ENCODE measurements at places on chromosomes 4 and X.

GRCh38 chr4:98639108-98639507 is 19.3 kb downstream of the TSPAN5 start:
- no peak for DNase-seq

DNA sequence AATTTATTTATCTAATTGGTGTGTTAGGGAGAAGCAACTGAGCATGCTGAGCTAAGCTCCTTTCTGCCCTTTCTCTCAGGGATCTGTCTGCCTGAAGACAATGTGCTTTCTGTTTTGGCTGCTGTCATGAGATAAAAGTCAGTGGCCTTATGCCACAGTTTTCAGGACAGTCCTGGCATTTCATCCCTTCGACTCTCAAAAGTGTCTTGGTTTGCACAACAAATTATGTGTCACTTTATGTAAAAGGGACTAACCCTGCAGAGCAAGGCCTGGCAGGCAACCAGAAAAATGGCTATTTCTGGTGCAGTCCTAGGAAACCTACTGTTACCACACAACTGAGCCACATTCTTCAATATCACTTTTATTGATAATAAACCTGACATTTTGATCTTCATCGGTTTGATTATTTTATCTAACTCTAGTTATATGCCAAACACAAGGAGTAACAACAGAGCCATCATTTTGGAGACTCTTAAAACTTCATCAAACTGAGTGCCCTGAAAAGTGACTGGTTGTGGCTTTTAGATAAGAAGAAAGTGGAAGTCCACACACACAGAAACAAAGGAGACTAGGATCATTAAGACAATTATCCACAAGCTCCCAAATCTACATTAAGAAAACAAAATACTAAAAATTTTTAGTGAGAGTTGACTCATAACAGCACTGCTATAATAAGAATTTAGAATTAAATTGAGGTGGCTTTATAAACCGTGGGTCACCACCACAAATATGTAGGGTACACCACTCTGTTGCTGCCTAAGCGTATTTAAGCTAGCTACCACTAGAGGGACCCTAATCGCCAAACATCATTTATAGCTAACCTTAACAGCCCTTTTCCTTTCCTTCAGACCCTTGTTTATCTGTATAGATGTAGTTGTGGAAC is 95.9 kb upstream of the PTPN13 start:
- DNase-seq, result peak; percentile 29

GRCh38 chr4:112279025-112279881 is 6.5 kb downstream of the TIFA start:
- DNase-seq, result no peak

- DNase-seq, result no peak
Observed at GRCh38 chr4:47484168-47484567, 907 bp upstream of the ATP10D start.

DNA sequence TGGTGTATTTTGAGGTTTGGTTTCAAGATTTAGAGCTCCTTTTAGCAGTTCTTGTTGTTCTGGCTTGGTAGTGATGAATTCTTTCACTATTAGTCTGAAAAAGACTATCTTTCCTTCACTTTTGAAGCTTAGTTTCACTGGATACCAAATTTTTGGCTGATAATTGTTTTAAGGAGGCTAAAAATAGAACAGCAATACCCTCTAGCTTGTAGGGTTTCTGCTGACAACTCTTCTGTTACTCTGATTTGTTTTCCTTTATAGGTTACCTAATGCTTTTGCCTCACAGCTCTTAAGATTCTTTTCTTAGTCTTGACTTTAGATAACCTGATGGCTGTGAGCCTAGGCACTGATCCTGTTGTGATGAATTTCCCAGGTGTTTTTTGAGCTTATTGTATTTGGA is 33.6 kb upstream of the HEPH start:
- DNase-seq, result no peak

DNA sequence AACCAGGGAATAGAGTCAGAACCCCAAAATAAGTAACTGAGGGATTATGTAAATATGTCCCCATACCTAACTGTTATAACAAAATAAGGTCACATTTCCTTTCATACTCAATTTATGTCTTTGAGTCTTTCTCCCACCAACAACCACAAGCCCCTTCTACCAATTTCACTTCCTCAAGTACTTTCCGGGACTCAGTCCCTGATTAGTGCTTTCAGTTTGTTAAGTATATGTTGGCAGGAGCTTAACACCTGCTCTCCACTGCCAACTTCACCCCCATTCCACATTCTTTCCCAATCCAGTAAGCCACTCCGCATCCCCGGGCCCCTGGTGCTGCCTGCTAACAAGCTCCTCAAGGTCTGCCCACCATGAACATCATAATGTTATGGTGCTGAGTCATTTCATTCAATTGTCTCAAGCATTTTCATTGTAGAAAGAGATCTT is 71.3 kb upstream of the SPRY1 start:
- DNase-seq, result no peak

DNA sequence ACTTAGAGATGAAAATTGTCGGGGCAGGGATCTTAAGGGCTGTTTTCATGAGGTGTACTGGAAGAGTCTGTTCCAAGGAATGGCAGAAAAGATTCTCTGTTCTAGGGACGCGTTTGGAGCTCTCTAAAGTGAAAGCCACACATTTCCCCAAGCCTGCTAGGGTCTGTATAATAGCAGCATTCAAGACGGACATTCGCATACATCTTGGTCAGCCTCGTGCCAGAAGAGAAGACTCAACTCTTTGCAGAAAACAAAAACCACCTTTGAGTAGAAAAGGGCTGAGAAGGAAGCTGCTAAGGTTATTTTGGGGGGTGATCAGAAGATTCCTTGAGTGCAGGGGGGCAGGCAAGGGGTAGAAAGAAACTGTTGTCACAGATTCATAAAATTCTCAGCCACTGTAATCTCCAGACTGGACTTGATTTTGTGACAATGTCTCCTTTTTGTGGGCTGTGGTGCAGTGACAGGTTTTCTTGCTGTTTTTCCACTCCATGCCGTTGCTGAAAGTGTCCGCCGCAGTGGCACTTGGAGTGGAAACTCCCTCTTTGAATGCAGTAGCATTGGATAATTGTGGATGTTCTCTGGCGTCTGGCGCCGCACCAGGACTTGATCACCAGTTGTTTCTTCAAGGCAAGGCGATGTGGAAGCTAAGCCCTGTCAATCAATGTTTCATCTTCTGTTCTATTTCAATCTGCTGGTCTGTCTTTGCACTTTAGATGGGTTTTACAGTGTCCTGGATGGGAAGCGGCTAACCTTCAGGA is 2.9 kb downstream of the GYG2 start:
- DNase-seq, result no peak

DNA sequence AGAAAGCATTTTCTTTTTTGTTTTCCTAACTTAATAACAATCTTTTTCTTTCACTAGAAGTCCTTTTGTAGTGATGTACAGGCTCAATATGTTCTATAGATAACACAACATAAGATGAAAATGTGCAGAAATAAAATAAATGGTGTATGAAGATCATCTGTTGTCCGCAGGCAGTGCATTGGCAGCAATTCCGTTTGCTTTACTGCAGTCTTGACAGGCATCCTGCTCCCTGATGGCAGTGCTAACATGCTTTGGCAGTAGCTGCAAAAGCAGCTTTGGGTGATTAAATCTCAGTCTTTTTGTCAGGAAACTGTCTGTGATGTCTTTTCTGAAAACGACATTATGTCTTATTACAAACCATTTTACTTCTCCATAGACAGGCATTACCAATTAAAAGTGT is 131.4 kb downstream of the TRAM1L1 start:
- DNase-seq, result no peak

DNA sequence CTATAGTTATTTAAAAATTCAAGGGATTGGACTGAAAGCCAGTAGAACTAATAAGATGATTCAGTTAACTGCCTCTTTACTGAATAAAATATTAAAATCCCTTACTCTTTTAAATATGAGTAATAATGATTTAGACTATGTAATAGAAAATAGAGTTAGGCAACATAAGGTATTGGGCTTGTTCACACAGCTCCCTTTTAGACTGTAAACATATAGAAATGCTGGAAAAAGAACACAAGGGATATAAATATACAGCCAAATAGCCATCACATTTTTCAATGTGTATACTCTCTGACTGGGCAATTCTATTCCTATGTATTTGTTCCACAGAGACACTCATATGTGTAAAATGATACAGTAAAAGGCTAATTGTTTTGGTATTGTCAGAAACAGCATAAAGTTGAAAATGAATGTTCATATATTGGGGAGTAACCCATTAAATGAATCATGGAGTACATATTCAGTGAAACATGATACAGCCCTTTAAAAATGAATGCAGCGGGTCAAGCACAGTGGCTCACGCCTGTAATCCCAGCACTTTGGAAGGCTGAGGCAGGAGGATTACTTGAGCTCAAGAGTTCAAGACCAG is 129.8 kb downstream of the TBC1D19 start:
- DNase-seq, result no peak

DNA sequence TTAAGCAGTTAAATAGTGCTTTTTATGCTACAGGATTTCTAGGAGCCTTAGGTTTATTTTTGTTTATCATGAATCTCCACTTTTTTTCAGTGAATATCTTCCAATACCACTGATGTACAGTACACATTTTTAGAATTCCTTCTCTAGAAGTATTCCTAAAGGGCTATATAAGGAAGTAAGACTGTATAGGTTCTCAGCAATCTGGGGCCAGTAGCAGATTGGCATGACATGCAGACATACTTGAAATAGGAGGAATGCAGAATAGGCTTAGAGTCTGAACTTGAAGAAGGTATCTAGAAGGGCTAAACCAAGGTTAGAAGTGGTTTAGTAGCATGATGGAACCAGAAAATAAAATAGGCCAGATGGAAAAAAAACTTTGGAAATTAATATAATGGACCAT is 29.8 kb downstream of the HEPH start:
- DNase-seq, result no peak

GRCh38 chrX:141375011-141375760 is 132.9 kb upstream of the SPANXC start:
- DNase-seq, result no peak

- no peak for DNase-seq
Observed at GRCh38 chrX:114127411-114128025, 456.4 kb upstream of the HTR2C start.

DNA sequence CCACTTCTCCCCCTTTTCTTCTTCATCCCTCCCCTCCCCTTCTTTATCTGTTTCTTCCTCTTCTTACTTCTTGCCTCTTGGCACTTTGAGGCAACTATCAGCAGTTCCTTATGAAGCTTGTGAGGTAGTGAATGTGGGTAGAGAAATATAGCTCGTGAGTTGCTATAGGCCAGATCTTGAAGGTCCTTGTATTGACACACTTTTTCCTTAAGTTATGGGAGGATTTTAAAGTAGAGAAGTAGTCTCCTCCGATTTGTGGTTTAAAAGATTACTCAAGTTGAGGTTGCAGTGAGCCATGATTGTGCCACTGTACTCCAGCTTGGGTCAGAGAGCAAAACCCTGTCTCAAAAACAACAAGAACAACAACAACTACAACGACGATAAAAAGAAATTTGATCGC is 3.4 kb upstream of the RRAGB start:
- no peak for DNase-seq

GRCh38 chr4:168696280-168696679 is 199.4 kb downstream of the PALLD start:
- no peak for DNase-seq

DNA sequence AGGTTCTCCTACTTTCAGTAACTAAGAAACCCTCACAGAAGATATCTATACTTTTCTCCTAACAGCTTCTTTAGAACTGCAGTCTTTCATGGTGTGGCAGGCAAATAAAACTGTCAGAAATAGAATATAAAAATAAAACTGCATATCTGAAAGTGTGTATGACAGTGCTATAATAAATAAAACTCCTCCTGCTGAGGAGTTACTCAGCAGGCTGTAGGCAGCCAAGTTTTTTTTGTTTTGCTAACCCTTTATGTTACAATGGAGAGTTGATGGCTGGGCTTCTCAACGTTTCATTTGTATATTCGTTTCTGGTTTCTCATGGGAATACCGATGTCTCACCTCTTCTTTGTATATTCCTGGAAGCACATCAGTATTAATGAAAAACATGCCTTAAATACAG is 18.2 kb upstream of the UGT2B10 start:
- DNase-seq, result no peak

DNA sequence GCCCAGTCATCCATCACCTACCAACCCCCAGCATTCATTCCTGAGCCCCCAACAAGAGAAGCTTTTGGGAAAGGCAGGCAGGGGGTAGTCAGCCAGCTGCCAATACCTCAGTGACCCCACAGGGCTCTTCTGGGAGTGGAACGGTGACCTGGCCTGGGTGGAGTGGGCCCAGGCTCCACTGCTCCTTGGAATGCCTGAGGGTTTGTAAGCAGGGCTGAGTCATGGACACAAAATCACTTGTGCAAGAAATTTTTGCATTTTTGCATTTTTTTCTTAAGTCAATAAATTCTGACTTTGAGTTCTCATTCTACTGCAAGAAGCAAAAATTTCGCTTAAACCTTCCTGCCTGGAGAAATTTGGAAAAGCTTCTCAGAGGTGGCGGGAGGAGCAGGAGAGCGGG is 18.5 kb downstream of the SORCS2 start:
- no peak for DNase-seq

GRCh38 chrX:13940671-13941070 is 89.0 kb downstream of the GEMIN8 start:
- no peak for DNase-seq

DNA sequence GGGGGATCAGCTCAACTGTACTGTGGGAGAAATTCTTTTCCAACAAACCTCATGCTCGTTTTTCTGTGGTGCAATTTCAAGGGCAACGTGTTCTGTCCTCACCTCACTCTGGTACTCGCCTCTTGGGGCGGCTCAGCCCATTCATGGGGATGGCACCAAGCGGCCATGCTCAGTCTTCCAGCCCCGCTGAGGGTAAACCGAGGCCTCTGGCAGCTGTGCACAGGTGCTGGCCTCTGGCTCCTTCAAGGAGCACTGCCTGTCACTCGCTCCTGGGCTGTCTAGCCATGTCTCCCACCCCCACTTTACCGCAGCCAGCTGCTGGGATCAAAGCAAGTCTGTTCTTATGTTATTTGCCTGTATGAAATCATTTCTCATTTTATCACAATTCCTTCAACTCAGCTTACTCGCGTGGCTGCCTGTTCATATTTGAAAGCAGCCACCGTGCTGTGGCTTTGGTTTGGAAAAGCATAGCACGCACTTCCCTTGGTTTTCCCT is 70.2 kb downstream of the MTMR1 start:
- DNase-seq, result no peak

- no peak for DNase-seq
Observed at GRCh38 chrX:139495324-139495723, 35.2 kb upstream of the F9 start.

DNA sequence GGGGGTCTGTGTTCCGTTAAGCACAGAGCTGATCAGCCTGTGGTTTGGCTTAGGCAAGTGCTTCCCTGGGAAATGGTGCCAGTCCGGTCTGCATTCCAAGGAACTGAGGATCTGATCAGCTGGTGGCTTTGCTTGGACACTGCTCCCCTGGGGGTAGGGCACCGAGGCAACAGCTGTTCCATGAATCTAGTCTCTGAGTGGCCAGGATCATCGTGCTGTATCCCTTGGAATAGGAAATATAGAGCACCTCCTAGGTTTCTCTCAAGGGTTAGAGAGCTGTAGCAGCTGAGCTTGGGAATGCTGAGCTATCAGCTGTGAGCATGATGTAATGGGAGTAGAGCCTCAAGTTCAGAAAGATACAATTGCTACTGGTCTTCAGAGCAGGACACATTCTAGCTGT is 863.9 kb downstream of the RAPGEF2 start:
- DNase-seq, result no peak

- no peak for DNase-seq
Observed at GRCh38 chr4:168101026-168101425, 8.7 kb downstream of the ANXA10 start.
